NCI-H226 (cell line): ENCODE measurements at places on chromosomes 3 and 15.
A peak's percentile ranks its signal among the peaks of the same experiment; 100 is the strongest.

- no peak for DNase-seq
Observed at GRCh38 chr3:117550766-117551165, 841.2 kb downstream of the TUSC7 start.

- DNase-seq, result no peak
Observed at GRCh38 chr3:196948442-196949284, 6.3 kb upstream of the NCBP2 start.

DNA sequence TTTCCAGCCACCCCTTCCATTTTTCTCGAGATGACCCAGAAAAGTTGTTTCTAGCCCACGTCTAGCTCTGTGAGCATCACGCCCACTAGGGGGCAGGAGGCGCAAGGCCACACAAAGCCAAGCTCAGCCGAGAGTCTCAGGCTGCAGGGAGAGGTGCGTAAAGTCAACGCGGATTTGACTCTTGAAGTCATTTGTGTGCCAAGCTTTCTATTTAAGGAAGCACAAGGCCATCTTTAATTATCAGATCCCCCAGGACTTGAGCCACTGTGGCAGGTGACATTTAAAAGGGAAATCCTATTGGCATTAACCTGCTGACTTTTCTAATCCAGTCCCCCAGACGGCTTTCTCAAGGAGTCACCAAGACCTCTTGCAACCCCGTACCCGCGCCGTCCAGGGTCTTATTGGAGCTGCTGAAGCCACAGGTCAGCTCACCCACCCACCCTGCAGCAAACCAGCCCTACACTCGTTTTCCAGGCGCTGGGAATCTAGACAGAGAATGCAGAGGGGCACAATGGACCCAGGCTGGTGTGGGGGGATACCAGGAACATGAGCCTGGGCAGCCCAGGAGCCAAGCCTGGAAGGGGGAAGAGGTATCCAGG is 62.1 kb downstream of the CAPN7 start:
- DNase-seq, result peak; percentile 53

GRCh38 chr15:100033140-100033857 is 300.1 kb upstream of the LYSMD4 start:
- DNase-seq, result peak; percentile 84

GRCh38 chr3:124281453-124282316 is 289.8 kb upstream of the ROPN1 start:
- no peak for DNase-seq

DNA sequence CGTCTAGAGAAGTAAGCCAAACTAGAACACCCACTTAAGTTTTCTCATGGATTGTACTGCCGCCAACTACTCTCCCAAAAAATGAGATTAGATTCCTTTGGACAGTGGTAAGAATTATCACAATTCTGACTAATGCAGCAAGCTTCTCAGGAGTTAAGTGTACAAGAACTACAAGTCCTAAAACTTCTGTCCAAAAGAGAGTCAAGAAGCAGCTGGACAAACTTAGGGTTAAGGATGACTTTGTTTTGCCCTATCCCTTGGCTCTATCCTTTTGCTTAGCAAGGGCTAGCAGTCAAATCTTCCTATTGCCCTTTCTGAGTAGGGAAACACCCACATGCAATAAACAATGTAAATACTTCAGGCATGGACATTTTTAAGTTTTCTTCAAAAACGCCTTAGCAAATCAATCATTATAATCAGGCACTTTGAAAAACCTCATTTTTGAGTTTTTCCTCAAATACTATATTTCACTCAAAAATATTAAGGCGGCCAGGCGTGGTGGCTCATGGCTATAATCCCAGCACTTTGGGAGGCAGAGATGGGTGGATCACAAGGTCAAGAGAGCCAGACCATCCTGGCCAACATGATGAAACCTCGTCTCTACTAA is 19.5 kb downstream of the RAF1 start:
- DNase-seq, result peak; percentile 85

- DNase-seq, result no peak
Observed at GRCh38 chr3:27528791-27529190, 44.6 kb upstream of the SLC4A7 start.

DNA sequence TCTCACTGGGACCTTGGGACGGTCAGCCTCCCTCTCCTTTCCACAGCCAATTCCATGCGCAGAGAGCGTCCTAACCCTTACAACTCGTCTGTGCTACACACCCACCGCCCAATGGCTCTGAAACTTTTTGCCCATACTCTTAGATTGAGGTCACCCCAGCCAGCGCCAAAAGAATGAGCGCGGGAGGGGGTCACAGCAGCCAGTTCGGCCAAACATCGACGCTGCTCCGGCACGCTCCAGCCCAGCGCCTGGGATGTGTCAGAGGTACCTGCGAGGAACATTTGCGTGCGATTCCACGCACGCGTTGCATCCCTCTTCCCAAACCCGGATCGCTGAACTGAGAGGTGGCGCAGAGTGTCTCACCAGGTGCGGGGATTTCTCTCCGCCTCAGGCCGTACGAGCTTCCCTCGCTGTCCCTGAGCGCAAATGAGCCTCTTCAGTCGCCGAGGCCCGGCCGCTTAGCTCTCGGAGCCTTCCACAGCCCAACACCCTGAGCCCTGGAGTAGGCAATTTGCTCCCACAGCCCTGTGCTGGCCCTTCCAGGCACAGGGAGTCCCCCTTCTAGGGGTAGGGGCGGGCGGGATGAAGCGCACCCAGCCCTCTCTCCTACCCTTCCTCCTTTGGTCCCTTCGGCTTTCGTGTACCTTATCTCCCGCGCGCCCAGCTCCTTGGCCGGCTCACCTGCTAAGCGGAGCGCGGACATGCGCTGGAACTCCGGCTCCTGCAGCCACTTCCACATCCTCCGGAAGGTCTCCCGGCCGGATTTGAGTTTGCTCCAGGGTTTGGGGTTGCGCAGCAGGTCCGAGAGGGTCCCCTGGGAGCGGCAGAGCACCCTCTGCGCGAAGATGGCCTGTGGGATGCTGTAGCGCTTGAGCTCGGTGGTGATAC is 1.8 kb downstream of the ONECUT1 start:
- DNase-seq, result no peak

DNA sequence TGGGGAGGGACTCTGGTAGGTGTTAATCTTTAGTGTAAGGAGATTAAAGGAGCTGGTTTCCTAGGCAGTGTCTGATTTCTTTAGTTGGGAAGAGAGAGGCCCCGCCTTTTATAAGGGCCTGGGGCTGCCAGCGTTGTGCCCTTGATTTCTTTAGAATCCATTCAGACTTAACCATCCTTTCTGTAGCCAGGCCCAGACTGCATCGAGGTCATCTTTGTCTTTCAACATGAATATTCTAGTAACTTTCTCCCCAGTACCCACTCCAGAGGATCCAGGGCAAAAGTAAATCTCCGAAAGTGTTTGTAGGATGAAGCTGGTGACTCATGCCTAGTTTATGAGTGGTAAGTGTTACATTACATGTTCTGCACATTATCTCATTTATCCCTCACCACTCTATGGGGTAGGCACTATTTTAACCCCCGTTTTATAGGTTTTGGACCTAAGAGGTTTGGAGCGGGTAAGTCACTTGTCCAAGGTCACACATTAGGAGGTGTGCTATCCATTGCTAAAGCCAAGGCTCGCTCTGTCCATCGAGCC is 11.8 kb upstream of the USP3 start:
- peak; percentile 63 for DNase-seq
